ENCODE measurements at places on chromosomes 1 and 21. TPM values are rescaled to one million over a fixed set of nuclear protein-coding genes. Genes with fewer than 3 reads are reported as not detected.

Gene SPATA1
- total RNA-seq, result 0.37 TPM

Gene ZFP69B
- total RNA-seq, result 2.2 TPM

Gene HMCN1
- 30.5 TPM for total RNA-seq

Gene RHD
- total RNA-seq, result not detected

Gene CTSS
- total RNA-seq, result 5.2 TPM

Gene CDA
- total RNA-seq, result 4.0 TPM

Gene ACP6
- total RNA-seq, result 6.4 TPM

Gene SYDE2
- 8.4 TPM for total RNA-seq

Gene RNF115
- total RNA-seq, result 19.9 TPM

All from uterine smooth muscle cell (primary cell).